ENCODE measurements at places on chromosomes 3 and 15.
A peak's percentile ranks its signal among the peaks of the same experiment; 100 is the strongest.

DNA sequence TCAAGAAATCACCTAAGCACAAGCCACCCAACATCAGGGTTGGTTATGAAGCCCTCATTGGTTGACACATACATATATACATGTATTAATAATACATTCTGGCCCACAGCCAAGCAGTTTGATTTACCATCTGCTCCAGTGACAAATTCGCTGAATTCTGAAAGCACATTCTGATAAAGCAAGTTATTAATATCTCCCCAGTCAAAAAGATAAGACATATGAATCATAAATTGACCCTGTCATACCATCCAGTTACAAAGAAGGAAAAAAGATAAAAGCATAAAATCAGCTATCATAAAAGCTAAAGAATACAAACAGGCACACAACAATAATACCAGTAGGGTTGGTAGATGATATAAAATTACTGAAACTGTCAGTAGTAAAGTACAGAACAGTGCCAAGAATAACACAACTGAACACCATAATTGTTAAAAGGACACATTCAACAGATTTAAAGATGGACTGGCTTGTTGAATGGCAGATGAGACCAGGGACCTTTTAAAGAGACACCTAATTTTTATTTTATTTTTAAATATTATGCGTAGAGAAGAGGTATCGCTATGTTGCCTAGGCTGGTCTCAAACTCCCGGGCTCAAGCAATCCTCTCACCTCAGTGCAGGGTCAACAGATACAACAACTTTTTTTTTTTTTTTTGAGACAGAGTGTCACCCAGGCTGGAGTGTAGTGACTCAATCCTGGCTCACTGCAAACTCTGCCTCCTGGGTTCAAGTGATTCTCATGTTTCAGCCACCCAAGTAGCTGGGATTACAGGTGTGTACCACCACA, 7.7 kb downstream of the SNX4 start:
- DNase-seq, result peak; percentile 45

DNA sequence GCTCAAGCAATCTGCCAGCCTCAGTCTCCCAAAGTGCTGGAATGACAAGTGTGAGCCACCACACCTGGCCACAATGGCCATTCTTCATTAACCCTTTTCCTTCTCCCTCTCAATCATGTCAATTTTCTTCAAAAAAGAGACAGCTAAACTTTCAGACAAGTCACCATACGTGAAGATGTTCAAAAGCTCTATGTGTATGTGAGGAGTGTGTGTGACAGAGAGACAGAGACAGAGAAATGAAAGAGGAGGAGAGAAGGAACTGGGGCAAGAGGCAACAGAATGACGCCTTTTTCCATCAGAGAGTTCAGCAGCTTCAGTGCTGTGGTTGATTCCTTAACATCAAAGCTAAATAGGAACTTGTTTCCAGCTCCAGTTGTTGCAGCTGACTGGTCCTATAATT, 27.4 kb downstream of the OSBPL10 start:
- no peak for DNase-seq

DNA sequence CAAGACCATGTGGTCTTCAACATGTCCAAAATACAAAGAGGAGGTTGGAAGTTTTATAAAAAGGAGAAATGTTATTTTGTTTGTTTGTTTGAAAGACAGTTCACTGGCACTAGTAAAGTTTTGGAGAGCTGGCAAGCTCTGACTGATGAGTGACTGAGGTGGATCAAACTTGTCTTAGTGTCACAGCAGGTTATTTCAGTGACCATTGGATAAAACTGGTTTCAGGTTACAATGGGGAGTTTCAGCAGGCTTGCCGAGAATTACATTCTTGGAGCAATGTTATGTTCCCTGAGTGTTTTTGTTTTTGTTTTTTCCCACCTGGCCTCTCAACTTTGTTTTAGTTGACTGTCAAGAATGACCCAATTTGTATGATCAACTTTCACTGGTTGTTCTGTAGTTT, 414.5 kb upstream of the ARHGEF26 start:
- DNase-seq, result no peak

DNA sequence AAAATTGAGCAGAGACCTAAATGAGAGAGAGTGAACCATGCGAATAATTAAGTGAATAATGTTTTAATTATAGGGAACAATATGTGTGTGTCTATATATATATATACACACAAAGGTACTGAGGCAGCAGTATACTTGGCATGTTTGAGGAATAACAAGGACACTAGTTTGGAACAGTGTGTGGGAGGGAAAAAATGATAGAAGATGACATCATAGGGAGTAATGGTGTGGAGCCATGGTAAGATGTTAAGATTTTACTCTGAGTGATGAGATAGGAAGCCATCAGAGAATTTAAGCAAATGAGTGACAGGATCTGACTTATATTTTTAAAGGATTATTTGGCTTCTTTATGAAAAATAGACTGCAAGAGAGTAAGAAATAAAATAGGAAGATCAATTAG, 29.1 kb downstream of the DTWD1 start:
- no peak for DNase-seq

GRCh38 chr3:183290216-183290615, 37.2 kb downstream of the B3GNT5 start:
- DNase-seq, result no peak

GRCh38 chr3:67710396-67710795, 56.0 kb upstream of the SUCLG2 start:
- DNase-seq, result no peak

GRCh38 chr3:42067326-42067725, 23.8 kb upstream of the TRAK1 start:
- peak; percentile 57 for DNase-seq

- DNase-seq, result no peak
Observed at GRCh38 chr3:118977671-118978392, 56.8 kb downstream of the IGSF11 start.

- peak; percentile 37 for DNase-seq
Observed at GRCh38 chr15:98943051-98943508, 64.5 kb downstream of the PGPEP1L start.

DNA sequence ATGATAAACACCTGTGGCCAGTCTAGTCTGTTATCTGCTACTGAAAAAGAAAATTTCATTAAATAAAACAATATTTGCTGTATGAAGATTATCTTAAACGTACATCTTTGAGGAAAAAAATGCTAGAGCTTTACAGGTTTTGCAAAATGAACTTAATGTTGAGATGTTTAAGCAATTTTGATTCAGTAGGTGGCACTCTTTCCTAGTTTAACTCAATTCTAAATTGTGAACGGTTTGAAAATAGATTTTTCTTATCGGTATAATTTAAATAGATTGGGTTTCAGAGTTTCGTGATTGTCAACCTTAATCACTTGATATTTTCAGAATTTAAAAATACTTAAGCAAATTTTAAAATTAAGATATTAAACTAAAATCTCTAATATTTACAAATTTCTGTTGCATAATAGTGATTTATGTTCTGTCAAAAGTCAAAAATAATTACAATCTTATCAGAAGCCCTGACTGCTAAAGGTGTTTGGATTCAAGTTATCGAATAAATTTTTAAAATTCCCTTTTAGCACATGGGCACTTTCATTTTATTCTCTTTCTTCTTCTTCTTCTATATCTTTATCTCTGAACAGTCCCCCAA, 7.0 kb upstream of the RNF111 start:
- peak; percentile 27 for DNase-seq

DNA sequence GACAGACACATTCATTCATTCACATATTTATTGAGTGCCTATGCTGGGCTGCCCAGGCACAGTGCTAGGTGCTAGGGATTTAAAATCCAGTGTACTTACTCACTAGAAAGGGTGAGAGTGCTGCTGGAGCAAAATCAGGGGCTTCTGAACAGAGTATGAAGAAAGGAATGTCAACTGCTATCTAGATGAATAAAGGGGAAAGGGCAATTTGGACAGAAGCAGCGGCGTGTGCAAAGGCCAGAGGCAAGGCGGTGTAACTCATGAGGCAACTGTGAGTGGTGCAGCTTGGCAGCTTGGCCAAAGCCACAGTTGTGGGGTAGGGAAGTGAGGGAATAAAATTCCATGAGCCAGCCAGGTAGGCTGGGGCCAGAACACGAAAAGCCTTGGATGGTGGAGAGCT, 76.7 kb downstream of the RAD18 start:
- DNase-seq, result peak; percentile 30

GRCh38 chr15:63380151-63380807, 1.4 kb downstream of the CA12 start:
- no peak for DNase-seq

DNA sequence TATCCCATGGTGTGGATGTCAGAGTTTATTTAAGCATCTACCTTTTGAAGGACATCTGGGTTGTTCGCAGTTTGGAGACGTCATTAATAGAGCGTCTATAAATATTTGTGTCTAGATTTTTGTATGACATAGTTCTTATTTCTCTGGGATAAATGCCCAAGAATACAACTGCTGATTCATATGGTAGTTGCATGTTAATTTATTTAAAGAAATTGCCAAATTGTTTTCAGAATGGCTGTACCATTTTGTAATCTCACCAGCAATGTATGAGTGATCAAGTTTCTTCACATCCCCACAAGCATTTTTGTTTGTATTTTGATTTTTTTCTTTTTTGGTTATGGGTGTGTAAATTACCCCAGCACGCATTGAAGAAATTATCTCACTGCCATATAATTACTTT, 656.9 kb downstream of the NTRK3 start:
- no peak for DNase-seq

- DNase-seq, result peak; percentile 76
Observed at GRCh38 chr3:66353530-66353929, 132.7 kb downstream of the SLC25A26 start.

DNA sequence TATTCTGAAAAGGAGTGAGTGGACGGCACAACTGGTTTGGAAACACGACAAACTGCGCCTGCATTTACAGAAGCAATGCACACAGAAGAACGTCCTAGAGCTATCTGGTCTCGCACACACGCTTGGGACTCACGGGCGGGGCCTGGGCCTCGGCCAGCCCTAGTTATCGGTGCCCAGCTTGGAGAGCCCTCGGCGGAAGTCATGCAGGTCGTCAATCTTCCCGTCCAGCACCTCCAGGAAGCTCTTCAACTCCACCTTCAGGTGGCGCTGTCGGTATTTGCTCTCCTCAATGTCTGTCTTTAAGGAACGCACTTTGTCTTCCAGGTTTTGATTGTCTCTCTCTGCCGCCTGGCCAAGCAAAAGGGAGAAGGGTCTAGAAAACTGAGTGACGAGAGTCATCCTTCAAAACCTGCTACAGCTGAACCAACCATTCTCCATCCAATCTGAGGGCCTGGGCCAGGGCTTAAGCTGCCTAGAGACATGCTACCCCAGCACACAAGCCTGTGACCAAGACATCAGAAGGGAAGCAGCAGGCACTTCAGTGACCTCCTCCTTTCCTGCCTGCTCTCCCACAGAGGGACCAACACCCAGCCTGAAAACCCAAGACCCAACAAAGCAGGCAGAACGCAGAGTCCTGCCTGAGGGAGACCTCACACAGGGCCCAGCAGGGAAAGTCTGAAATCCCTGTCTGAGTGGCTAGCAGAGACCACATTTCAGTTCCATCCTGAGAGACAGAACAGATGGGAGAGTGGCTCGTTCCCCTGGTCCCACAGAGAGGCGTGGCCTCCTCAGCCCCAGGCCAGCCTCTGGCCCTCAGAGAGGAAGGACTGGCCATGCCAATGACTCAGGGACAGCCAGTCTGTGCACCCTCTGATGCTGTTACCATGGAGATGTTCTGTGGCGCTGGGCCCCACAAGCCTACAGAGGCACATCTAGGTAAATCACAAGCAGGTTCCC, 40.4 kb downstream of the WHAMM start:
- DNase-seq, result peak; percentile 81

- DNase-seq, result no peak
Observed at GRCh38 chr3:17292556-17292955, 407.8 kb downstream of the PLCL2 start.

GRCh38 chr3:157844800-157845565, 261.2 kb downstream of the SHOX2 start:
- DNase-seq, result peak; percentile 74

DNA sequence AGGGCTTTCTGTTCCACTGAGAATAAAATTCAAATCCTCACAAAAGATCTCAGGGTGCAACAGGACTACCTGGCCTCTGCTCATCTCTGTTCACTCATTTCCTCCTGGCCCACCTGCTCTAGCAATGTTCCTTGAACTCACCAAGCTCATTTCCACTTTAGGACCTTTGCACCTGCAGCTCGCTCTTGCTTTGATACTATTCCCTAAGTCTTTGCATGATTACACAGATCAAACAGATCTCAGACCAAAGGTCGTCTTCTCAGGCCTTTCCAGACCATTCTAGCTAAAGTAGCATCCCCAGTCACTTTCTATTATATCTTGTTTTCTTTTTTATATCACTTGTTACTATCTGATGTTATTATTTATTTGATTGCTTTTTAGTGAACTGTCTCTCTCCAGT, 54.7 kb downstream of the B3GNT5 start:
- no peak for DNase-seq

GRCh38 chr3:39814007-39814406, 4.6 kb downstream of the MYRIP start:
- peak; percentile 67 for DNase-seq

- no peak for DNase-seq
Observed at GRCh38 chr3:126459763-126460127, 15.9 kb downstream of the ZXDC start.

DNA sequence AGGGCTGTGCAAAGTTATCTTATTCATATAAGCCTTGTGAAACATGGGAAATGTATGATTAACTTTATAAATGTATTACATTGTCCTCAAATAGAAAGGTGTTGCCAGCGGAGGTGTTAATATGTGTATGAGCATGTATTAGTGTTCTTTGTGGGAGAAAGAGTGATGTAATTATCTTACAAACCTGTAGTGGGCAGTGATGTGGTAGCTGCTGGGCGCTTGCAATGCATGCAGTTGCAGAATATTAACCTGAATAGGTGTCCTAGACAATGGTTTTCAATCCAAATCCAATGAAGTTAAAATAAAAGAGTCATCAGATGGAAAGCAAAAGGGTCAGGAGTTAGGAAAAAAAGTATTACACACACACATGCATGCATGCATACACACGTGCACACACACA, 881.3 kb upstream of the CADM2 start:
- DNase-seq, result no peak
